ENCODE measurements at places on chromosomes 2 and 18. TPM values are rescaled to one million over a fixed set of nuclear protein-coding genes. Genes with fewer than 3 reads are reported as not detected.

GRCh38 chr2:34388446-34388845 lies 789.3 kb upstream of the FAM98A start:
- no peak for DNase-seq
- H3K27ac ChIP-seq, result no peak overlapping the region
- H3K36me3 ChIP-seq, result no peaks in the 10 kb centered on the region
- H3K27me3 ChIP-seq, result no peaks in the 10 kb centered on the region
- no peaks in the 10 kb centered on the region for H3K4me1 ChIP-seq

DNA sequence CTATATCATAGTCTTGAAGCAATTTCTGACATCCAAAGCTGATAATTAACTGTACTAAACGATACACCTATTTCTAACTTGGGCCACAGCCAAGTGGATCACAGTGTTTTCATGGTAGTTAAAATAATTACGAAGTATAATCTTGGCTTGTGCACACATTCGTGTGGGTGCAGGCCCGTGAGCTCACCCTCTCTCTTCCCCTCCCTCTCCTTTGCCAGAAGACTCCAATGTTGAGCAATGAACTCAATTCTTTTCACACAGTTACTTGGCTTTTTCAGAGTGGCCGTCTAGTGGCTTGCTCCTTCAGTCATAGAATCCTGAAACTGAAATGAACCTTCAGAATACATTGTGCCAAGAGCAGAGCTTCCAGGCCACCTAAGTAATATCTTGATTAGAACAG lies 178.7 kb downstream of the NCKAP5 start:
- no peak overlapping the region for H3K4me3 ChIP-seq
- no peak for DNase-seq
- H3K36me3 ChIP-seq, result no peaks in the 10 kb centered on the region
- H3K4me1 ChIP-seq, result no peaks in the 10 kb centered on the region
- no peak overlapping the region for H3K27ac ChIP-seq

Gene ICA1L
- 9.9 TPM for total RNA-seq

GRCh38 chr2:184178229-184178628 lies 420.1 kb upstream of the ZNF804A start:
- H3K36me3 ChIP-seq, result no peaks in the 10 kb centered on the region
- no peak overlapping the region for H3K4me3 ChIP-seq
- no peak overlapping the region for H3K27ac ChIP-seq
- no peaks in the 10 kb centered on the region for H3K4me1 ChIP-seq
- no peaks in the 10 kb centered on the region for H3K27me3 ChIP-seq

DNA sequence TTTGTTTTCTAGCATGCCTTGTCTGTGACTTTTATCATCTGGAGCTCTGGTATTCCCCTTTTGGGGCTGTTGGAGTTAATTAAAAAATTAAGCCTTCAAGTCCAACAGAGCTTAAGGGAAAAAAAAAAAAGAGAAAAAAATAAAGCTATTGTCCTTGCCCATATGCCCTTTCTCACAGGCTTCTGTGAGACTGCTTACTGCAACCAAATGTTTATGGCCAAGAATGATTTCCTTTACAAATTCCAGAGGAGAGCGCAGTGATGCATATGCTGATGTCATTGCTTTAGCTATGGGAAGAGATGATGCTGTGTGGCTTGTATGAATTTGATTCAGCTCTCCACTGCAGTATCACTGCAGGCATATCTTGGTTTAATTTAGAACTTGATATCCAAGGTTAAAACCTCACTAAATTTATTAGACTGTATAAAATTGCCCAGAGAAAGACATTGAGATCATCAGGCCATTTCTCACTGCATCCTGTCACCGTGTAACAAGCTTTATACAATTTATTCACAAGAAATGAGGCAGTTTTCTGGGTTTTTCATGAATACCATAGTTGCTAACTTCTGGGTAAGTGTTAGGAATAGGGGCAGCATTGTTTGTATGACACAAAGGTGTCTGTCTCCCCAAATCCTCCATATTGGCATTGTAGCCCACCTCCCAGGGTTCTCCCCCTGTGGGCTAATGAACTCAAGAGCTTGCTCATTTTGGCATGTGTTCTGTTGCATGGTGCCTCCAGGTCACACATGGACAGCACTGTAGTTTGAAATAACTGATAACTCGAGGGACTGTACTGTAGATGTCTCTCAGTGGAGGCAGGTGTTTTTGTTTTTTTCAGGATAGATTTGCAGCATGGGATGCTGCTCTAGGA lies 85.0 kb downstream of the TANC1 start:
- no peaks in the 10 kb centered on the region for H3K36me3 ChIP-seq
- H3K27ac ChIP-seq, result no peak overlapping the region
- no peak overlapping the region for H3K4me3 ChIP-seq
- peak; percentile 40 for DNase-seq
- no peaks in the 10 kb centered on the region for H3K27me3 ChIP-seq

Gene ADAM23
- 1.0 TPM for total RNA-seq

Gene DPYSL5
- not detected for total RNA-seq

Gene SERPINB3
- total RNA-seq, result not detected

Gene GALNT3
- total RNA-seq, result 38.6 TPM

Gene RAPGEF4
- total RNA-seq, result 13.6 TPM

DNA sequence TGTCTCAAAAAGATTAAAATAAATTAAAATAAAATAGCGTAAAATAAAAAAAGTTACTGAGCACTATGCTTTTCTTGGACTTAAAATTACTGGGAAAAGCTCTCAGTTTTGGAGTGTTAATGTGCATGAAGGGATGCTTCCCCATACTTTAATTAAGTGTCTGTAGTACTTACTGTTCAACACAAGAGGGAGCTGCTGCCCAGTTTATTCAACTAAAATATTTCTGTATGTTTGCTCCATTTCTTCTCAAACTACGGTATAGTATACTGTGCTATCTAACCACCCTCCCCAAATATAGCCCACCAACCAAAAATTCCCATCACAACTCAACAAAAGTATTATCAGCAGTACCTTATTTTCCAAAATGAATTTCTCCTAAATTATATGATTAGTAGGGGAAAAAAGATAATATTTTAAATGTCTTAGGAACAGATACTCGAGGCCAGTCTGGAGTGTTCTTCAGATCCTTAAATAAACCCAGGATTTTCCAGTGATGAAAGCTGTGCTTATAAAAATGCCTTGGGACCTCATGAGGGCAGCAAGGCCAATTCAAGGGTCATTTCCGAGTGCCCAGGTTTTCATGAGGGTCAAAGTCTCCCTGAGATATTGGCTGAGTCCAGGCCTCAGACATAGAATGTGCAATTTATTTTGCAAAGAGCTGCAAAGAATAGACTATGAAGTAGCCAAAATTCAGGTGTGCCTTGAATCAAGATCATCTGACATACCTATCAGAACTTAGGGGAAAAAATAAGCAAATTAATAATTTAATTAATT lies 64.1 kb downstream of the CHRNA1 start:
- H3K4me1 ChIP-seq, result no peaks in the 10 kb centered on the region
- H3K4me3 ChIP-seq, result no peak overlapping the region
- no peaks in the 10 kb centered on the region for H3K27me3 ChIP-seq
- H3K36me3 ChIP-seq, result no peaks in the 10 kb centered on the region

DNA sequence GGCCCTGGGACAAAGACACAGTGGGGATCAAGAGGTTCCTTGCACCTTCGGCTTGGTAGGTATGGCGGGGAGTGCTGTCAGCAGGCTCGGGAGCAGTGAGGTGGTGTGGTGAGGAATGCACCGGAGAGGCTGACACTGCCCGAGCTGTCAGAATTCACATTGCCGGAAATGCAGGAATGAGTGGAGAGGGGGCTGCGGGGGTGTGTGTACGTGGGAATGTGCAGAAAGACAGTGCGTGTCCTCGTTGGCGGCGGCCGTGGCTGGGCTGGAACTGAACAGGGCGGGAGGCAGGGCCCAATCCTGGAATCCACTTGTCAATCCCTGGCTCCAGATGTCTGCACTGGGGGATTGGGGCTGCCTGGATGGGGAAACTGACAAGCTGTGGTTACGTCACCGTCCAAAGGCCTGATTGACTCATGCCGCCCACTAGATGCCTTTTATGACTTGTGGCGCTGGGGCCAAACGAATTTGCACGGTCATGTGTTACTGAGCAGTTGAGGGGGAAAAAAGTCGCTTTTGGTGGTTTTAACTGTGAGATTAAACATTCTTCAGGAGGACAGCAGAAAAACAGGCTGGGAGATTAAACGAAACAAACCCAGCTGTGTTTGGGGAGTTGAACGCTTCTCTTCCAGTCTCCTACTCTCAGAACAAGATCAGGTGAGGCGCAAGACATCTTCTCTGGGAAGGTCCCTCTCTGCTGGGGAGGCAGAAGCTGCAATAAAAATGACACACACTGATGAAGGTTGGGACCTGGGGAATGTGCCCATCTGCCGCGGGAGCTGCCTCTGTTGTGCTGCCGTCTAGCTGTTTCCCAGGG lies 189.4 kb upstream of the GLI2 start:
- H3K36me3 ChIP-seq, result no peaks in the 10 kb centered on the region
- no peak overlapping the region for H3K27ac ChIP-seq
- H3K27me3 ChIP-seq, result peaks cover 21% of the 10 kb centered on the region
- DNase-seq, result peak; percentile 64

Gene SUCLG1
- total RNA-seq, result 89.6 TPM

DNA sequence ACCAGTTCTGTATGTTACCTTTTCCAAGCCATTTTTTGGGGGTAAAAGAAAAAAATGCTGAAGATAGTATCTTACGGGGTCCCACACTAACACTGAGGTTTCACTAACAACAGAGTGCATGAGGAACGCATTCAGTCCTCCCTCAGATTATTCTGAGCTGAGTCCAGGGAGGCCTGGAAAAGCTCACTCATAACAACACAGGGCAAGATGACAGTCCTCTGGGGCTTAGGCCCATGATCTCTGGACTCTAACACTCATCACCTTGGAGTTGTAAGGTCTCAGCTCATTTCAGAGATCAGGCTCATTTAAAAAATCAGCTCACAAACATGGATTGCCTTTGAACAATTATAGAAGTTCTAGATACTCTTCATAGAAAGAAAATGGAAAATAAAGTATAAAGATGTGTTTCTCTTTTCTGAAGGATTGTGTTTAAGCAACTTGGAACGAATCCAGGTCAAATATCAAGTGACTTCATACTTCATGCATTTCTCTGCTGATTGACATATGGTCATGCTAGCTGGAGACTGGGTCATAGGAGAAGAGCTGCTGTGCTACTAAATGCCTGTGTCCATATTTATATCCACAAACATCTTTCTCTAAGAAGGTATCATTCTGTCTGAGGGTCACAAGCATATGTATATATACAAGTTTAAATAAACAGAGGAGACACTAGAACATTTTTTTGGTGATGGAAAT lies 265.8 kb downstream of the ALK start:
- H3K36me3 ChIP-seq, result no peaks in the 10 kb centered on the region
- H3K27me3 ChIP-seq, result no peaks in the 10 kb centered on the region
- H3K4me3 ChIP-seq, result no peak overlapping the region
- no peak overlapping the region for H3K27ac ChIP-seq
- DNase-seq, result no peak
- H3K4me1 ChIP-seq, result no peaks in the 10 kb centered on the region

Gene CACNB4
- total RNA-seq, result 2.2 TPM

DNA sequence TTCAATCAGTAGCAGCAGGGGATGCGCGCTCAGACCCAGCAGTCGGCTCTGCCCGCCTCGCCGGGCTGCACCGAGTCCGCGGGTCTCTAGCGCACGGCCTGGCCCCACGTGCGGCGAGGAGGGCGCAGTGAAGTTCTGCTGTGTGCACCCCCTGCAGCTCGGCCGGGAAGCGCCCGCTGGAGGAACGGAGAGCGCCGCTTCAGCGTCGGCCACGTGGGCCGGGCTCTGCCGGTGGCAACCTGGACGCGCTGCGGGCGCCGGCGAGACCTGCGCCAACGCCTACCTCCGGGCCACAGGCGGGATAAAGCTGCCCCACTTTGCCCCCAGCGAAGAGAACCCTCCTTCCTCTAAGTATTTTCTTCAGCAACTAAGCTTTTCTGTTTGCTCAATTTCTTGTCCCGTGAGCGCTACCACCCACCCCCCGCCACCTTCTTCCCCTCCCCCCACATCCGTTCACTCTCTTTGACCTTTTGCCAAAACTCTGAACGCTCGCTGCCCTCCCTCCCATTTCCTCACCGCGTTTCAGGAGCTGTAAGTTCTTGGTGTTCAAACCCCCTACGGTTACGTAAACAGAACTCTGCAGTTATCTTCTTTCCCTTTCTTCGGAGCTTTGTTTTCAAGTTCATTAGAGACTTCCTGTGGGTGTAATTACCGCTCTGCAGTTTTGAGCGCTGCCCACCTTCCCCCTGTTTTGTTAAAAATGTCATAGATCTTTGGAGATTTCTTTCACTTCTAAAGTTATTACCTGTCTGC lies 42.6 kb upstream of the EDAR start:
- H3K27me3 ChIP-seq, result no peaks in the 10 kb centered on the region
- peak overlapping the region; percentile 51 for H3K4me3 ChIP-seq
- H3K36me3 ChIP-seq, result no peaks in the 10 kb centered on the region
- DNase-seq, result peak; percentile 91

All from kidney (tissue), 22 donors.